Suppressor macrophage (primary cell): ENCODE measurements at places on chromosomes 12 and 14.

- DNase-seq, result no peak
Observed at GRCh38 chr14:30980980-30981379, 44.5 kb upstream of the AP4S1 start.

GRCh38 chr14:77158882-77159255 is 17.3 kb upstream of the ZDHHC22 start:
- no peak for DNase-seq

GRCh38 chr12:127162902-127163301 is 1104.1 kb upstream of the TMEM132C start:
- peak; percentile 73 for DNase-seq

DNA sequence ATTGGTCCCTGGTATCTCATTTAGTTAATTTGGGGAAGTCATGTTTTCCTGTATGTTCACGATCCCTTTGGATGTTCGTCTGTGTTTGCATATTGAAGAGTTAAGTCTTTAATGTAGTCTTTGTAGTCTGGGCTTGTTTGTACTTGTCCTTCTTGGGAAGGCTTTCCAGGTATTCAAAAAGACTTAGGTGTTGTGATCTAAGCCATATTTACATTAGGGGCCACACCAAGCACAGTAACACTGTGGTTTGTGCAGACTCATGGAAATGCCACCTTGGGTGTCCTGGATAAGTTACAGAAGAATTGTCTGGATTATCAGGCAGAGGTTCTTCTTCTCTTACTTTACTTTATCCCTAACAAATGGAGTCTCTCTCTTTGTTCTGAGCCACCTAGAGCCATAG is 380.3 kb downstream of the CCER1 start:
- DNase-seq, result no peak

DNA sequence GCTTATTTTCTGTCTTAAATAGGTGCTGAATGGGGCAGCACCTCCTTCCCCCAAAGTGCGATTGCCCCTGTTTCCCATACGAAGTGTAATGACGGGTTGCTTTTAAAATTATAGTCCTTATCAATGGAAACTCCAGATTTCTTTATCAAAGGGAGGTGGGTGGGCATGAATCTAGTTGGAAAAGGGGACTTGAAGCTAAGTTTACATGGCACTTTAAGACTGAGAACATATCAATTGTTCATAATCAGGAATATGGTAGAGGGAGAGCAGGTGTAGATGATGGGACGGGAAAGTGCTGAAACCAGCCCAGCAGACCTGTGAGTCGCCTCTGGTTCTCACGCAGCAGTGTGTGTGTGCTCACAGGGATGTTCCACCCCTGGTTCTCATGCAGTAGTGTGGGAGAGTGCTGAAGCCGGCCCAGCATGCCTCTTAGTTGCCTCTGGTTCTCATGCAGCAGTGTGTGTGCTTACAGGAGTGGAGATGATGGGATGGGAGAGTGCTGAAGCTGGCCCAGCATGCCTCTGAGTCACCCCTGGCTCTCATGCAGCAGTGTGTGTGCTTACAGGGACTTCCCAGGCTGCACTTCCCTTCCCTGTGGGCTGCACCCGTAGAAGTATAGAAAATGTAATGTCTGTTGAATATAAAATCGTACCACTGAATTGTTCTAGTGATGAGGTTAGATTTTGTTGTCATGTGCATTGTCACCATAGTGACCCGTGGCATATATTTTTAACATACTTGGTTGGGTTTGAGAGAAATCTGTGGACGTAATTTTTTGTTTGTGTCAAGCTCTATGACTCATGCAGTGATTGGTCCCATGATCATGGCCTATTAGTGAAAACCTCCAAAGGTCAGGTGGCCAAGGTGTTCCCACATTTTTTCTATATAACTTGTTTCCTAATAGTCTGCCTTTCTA is 51.6 kb downstream of the GPATCH2L start:
- DNase-seq, result peak; percentile 95

- DNase-seq, result no peak
Observed at GRCh38 chr14:28001002-28001401, 765.6 kb upstream of the FOXG1 start.

- DNase-seq, result no peak
Observed at GRCh38 chr12:68069275-68069674, 80.0 kb downstream of the IFNG-AS1 start.

- DNase-seq, result no peak
Observed at GRCh38 chr14:104930526-104931303, 6.0 kb downstream of the PLD4 start.

GRCh38 chr14:86533834-86534233 is 1003.9 kb downstream of the FLRT2 start:
- no peak for DNase-seq

- DNase-seq, result no peak
Observed at GRCh38 chr14:106058342-106058741, 532.0 kb downstream of the TMEM121 start.

GRCh38 chr12:101040936-101041335 is 169.1 kb downstream of the SLC5A8 start:
- no peak for DNase-seq

DNA sequence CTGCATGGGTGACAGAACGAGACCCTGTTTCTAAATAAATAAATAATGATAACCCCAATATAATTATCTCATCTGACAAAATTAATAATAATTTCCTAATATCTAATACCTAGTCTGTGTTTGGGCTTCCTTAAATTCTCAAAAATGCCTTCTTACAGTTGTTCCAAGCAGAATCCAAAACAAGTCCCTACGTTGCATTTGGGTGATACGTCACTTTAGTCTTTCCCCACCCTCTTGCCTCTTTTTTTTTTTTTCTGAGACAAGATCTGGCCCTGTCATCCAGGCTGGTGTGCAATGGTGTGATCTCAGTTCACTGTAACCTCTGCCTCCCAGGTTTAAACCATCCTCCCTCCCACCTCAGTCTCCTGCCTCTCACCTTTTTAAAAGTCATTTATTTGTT is 26.7 kb downstream of the VEZT start:
- no peak for DNase-seq

- no peak for DNase-seq
Observed at GRCh38 chr12:65673732-65674131, 150.6 kb upstream of the HMGA2 start.

GRCh38 chr12:106132175-106133135 is 6.3 kb downstream of the NUAK1 start:
- DNase-seq, result no peak

GRCh38 chr12:109762673-109763191 is 49.1 kb downstream of the FAM222A start:
- no peak for DNase-seq

DNA sequence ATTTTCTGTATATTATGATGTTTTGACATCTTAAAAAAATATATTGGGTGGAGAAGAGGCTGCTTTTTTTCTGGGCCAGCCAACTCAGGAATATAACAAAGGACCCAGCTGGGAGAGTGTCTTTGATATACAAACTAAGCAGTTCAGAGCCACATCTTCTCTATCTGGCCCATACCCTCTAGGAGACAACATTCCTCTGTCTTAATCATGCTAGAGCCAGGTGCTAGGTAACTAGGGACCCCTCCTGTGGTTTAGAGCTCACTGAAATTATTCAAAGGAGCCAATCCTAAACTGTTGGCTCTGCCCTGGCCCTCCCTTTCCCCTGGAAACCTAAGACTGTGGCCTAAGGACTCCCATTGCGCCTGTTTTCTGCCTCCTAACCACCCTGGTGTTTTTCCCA is 193.1 kb upstream of the DIO2 start:
- no peak for DNase-seq

DNA sequence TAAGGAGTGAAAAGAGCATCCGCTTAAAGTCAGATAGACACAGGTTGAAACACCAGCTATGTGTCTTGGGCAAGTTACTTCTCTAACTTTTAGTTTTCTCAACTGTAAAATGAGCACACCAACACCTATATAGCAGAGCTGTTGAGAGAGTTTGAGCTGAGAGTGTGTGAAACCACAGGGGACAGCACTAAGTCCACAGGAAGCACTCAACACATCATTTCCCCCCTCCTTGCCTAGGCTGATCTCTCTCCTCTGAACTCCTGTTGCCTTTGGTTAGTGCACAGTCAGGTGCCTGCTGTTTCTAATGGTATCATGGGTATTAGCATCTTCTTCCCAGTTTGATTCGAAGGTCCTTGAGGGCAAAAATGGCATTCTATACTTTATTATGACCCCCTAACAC is 176.7 kb downstream of the DPF3 start:
- no peak for DNase-seq

DNA sequence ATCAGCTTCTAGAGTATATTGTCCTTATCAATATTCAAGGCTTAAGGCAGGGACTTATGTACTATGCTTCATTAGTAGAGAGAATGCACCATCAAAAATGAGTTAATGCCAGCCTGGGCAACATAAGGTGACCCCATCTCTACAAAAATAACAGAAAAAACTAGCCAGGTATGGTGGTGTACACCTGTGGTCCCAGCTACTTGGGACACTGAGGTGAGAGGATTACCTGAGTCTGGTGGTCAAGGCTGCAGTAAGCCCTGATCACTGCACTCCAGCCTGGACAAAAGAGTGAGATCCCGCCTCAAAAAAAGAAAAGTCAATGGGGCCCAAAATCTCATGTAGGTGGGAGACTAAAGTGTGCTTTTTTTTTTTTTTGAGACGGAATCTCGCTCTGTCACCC is 8.8 kb downstream of the PPP4R3A start:
- DNase-seq, result no peak

GRCh38 chr14:102540315-102541028 is 30.9 kb upstream of the ANKRD9 start:
- DNase-seq, result no peak

GRCh38 chr12:50550530-50551223 is 45.9 kb downstream of the DIP2B start:
- DNase-seq, result peak; percentile 27

- no peak for DNase-seq
Observed at GRCh38 chr12:12927211-12928079, 24.5 kb downstream of the GPRC5D start.

DNA sequence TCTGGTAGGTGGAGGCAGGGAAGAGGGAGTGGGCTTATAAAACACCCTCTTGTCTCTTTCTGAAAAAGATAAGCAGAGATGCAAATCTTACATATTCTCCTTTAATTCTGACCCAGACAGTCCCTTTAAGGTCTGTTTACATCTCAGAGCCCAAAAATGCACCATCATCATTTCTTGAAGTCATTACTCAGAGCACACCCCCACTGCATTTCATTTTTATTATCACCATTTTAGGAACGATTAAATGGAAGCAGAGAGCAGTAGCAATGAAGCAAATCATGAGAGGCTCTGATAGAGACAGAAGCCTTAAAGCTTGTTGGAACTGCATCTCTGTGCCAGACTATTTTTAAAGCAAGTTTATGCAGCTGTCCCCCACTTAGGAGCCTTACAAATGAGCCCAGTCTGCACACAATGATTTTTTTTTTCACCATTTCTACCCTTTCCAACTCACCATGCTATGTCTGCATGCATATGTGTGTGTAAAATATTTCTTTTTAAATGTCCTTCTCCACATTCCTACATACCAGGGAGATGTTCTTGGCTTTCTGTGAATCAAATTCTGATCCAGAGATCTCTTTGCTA is 311.0 kb downstream of the GRIN2B start:
- DNase-seq, result no peak

GRCh38 chr12:131909081-131909751 is 14.8 kb downstream of the ULK1 start:
- DNase-seq, result no peak

- peak; percentile 77 for DNase-seq
Observed at GRCh38 chr12:118061011-118061872, at the start of gene WSB2. TSS of gene WSB2 (minus strand) at chr12:118061179. CDS start at chr12:118061048, 131 bp downstream.

DNA sequence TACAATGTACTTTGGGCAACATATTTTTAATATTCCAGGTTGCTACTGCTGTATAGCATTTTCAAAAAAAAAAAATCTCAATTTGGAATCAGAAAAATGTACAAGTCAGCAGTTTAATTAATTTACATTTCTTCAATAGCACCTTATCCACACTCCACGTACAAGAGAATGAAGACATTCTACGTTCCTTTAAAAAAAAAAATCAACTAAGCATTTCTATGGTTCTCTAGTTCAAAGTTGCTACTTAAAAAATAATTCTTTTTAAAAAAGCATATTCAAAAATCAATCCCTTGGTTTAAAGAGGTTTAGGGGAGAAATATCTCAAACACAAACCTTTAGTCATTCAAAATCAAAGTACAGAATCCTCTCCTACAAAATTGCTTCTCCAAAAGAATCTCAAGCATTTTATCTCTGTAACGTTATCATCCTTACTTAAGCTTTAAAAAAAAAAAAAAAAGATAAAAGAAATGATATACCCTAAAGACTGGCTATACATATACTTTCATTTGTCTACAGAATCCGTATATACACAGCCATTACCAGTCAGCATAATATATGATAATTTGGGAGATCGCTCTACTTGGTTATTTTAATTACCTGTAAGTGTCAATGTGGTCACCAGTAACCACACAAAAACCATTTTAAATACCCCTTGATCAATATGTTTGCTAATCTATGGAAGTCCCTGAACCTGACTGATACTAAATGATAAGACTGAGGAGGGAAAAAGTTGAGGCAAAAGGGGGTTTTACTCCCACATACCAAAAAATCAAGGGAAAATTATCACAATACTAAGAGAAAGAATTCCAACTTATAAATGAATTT is 2.7 kb downstream of the MED13L start:
- no peak for DNase-seq

- peak; percentile 15 for DNase-seq
Observed at GRCh38 chr12:98656289-98657101, 11.4 kb downstream of the APAF1 start.

DNA sequence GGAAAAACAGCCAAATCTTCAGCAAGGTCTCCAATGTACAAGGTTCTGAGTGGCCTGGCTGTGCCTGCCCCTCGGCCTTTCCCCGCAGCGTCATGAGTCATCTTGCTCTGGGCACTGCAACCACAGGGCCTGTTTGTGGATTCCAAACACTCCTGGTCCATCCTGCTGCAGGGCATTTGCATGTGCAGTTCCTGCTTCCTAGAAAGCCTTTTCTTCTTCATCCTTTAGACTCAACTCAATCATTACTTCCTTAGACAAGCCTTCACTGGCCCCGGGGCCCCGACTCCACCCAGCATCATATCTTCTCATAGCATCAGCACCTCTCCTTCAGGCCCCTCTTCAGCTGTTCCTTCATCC is 101.8 kb upstream of the EGLN3 start:
- DNase-seq, result no peak

GRCh38 chr12:100868487-100868886 is 73.9 kb downstream of the ANO4 start:
- no peak for DNase-seq

GRCh38 chr12:69544087-69544486 is 41.2 kb upstream of the CCT2 start:
- DNase-seq, result no peak
